NCI-H1092 treated with DMSO at 0.1 percent for 48 hours (cell line): ENCODE measurements at places on chromosomes 7 and 10.

- DNase-seq: no peak
These were observed 84.8 kb downstream of the ANK3 start for GRCh38 chr10:60304829-60305379.

DNA sequence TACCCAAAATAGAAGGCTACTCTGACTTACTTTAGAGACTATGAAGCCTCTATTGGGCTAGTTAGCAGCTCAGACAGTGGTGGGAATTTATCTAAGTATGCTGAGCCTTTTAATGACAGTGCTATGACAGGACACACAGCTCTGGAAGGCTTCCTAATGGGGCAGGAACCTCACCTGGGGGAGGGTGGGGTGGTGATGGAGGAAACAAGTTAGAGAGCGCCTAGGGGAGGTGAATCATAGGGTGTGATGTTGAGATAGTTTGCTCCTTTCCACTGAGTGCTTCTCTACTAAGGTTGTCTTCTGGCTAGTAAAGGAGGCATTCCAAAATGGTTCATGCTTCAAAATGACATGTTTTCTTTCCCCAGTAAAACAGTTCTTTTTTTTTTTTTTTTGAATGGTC lies 42.1 kb downstream of the PPP1R9A start:
- no peak for DNase-seq

DNA sequence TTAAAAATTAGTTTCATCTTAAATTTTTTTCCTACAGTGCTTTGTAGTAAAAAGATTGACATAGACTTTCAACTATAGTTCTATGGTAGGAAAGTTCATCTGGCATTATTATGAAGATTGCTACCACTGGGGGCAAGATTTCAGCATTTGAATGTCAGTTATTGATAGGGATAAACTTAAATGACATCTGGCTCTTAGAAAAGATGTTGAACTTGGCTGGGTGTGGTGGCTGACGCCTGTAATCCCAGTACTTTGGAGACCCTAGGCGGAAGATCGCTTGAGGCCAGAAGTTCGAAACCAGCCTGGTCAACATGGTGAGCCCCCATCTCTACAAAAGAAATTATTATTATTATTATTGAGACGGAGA lies 1.4 kb upstream of the TRA2A start:
- DNase-seq: no peak

DNA sequence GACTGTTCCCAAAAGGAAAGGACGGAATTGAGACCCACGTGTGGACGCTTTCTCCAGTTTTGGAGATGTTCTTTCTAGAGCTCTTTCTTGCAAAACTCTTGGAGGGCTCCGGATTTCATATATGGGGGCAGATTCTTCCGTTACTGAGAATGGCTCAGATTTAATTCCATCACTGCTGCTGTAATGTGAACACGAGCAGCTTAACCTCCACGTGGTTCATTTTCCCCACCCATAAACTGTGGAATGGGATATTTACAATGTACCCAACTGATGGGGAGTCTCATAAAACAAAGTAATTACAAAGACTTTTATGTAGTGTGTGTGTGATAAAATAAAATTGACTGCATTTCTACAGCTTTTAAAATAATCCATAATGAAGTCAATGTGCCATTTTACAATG lies 15.1 kb upstream of the MSRB2 start:
- DNase-seq: no peak
